Dorsolateral prefrontal cortex (tissue), 122 donors: ENCODE measurements at places on chromosomes 13 and 19.
A peak's percentile ranks its signal among the peaks of the same experiment; 100 is the strongest.

DNA sequence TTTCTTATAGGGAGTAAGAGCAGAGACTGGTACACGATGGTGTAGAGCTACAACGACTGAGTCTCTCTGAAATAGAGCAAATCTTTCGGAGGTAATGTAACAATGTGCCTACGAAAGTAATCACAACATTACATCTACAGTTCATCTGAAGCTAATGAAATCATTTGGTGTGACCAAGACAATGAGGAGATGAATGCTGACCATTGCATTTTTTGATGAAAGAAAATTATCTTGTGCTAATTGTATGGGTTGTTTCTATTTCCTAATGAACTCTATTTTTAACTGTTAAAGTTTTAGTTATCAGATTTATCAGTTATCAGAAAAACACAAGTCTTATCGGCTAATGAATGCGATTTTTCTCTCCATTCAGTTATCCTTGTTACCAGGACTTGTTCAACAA, 913.4 kb downstream of the SLITRK6 start:
- no peak for DNase-seq

- no peak for DNase-seq
Measured at GRCh38 chr13:48949566-48950500, 25.9 kb upstream of the FNDC3A start.

DNA sequence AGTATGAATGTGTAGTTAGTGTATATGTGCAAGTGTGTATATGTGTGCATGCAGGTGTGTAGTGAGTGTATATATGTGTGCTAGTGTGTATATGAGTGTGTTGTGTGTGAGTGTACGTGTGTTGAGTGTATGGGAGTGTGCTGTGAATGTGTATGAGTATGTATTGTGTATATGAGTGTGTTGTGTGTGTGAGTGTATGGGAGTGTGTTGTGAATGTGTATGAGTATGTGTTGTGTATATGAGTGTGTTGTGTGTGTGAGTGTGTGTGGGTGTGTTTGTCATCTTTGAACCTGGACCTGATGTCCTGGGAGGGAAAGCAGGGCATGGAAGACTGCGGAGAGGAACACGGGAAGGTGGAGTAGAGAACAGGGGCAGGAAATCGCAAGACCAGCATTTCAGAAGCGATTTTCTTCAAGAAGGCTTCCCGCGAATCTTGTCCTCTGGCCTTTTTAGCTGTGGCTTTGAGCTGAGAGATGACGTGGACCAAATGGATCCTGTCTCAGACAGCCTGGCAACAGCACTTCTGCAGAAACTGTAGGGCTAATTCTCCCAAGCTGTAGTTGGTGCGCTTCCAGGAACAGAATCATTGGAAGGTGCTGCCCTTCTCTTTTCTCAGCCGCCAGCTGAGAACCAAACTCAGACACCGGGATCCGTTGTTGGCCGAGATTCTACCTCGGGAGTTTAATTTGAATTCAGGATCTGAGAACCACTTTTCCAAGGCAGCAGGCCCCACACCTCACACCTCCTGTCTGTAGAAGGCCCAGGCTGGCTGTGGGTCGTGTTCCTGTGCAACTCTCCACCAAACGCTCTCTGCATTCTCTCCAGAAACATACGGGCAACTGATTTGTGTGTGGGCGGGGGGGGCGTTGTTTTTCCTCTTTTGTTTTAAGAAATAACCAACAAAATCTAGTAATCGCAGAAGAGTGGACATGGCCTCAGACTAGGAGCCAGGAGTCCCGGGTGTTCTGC, 94.7 kb upstream of the RAP2A start:
- DNase-seq, result peak; percentile 58

GRCh38 chr19:29364224-29364726, 151.3 kb upstream of the UQCRFS1 start:
- no peak for DNase-seq

DNA sequence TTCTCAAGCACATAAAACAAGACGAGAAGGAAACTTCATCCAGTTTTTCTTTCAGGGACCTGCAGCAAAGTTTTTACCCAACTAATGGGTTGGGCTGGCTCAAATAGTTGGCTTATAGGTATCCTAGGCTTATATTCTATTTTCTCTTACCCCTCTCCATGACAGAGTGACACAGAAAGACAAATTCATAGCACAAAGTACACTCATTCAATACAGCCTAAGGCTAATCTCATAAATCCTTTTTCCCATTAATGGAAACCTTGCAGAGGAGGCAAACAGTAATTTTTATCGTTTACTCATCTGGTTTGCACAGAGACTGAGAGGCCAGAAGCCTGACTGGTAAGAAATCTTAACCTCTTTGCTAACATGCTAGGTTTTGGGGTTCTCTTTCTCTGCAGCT, 1589.9 kb downstream of the SLITRK1 start:
- DNase-seq, result no peak

DNA sequence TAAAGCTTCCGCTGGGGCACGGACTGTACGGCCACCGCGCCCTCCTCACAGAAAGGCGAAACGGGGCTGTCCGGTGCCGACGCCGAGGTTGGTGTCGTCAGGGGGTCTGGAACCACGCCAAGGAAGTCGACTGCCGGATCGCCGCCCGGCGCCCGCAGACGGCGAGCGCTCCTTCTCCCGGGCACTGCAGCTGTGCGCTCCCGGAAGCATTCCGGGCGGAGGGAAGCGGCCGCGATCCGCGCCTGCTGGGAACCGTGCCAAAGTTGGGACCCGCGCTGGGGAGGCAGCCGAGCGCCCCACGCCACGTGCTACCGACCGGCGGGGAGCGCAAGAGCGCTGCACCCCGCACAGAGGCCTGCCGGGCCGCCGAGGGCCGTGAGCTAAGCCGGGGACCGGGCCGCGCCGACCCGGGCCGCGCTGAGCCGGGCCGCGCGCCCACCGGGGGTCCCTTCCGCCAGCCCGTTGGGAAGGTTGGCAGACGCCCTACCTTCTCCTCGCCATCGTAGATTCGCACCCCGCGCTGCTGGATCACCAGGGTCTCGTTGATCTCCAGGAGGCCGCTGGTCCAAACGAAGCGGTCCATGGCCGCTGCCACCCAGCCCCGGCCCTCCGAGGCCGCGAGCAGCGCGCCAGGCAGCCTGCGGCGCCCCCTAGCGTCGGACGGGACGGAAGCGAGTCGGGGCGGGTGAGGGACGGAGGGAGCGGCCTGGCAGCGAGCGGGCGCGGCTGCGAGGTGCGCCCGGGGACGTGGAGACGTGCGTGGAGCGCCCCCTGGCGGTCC, at the start of gene VPS36:
TSS of gene VPS36 (minus strand) at position 623 of the 781 bp plus-strand sequence. CDS start at position 583, 40 bp downstream.
- peak; percentile 96 for DNase-seq

DNA sequence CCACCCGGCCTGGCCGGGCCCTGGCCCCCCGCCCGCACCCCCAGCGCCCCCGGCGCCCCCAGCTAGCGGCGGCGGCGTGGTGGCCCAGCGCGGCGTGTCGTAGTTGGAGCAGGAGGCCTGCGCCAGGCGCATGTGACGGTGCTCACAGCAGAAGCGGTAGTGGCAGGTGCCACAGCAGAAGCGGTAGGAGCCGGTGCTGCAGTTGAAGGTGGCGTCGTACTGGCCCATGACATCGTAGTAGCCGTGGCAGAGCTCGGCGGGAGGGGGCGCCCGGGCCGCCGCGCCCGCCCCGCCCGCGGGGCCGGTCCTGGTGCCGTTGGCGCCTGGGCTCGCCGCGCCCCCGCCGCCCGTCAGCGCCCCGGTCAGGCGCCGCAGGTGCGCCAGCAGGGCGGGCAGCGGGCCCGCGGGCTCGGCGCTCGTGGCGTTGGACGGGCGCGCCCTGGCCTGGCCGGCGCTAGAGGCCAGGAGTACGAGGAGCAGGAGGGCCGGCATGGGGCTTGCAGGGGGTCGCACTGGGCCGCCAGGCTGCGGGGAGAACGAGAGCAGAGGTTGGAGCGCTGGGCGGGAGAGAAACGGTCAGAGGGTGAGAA, 633 bp downstream of the SHISA7 start:
- no peak for DNase-seq
